ENCODE measurements at places on chromosomes 2 and 18. TPM values are rescaled to one million over a fixed set of nuclear protein-coding genes. Genes with fewer than 3 reads are reported as not detected.

FEV gene
- not detected for total RNA-seq

IL36B gene
- total RNA-seq, result not detected

CDH19 gene
- not detected for total RNA-seq

CD207 gene
- total RNA-seq, result not detected

UBE2E3 gene
- 36.3 TPM for total RNA-seq

REG3A gene
- total RNA-seq, result not detected

AQP12A gene
- total RNA-seq, result not detected

KATNAL2 gene
- not detected for total RNA-seq

SCRN3 gene
- 18.5 TPM for total RNA-seq

TRIM43 gene
- total RNA-seq, result not detected

CRIM1 gene
- 8.6 TPM for total RNA-seq

ITPRIPL1 gene
- total RNA-seq, result 40.4 TPM

DOK1 gene
- total RNA-seq, result 47.5 TPM

TEKT4 gene
- 0.39 TPM for total RNA-seq

RAPGEF4 gene
- total RNA-seq, result 1.0 TPM

DCDC2C gene
- not detected for total RNA-seq

POTEC gene
- total RNA-seq, result not detected

OR6B2 gene
- not detected for total RNA-seq
